ENCODE measurements at places on chromosomes 6 and 20.

GRCh38 chr6:163469459-163469985 lies 55.0 kb downstream of the QKI start:
- no peak for DNase-seq

GRCh38 chr20:44772636-44773035 lies 27.0 kb downstream of the KCNK15 start:
- DNase-seq = no peak

GRCh38 chr20:51412333-51412871 lies 130.1 kb downstream of the NFATC2 start:
- no peak for DNase-seq

- DNase-seq = no peak
Measured at GRCh38 chr20:44787299-44787698, 23.0 kb downstream of the RIMS4 start.

DNA sequence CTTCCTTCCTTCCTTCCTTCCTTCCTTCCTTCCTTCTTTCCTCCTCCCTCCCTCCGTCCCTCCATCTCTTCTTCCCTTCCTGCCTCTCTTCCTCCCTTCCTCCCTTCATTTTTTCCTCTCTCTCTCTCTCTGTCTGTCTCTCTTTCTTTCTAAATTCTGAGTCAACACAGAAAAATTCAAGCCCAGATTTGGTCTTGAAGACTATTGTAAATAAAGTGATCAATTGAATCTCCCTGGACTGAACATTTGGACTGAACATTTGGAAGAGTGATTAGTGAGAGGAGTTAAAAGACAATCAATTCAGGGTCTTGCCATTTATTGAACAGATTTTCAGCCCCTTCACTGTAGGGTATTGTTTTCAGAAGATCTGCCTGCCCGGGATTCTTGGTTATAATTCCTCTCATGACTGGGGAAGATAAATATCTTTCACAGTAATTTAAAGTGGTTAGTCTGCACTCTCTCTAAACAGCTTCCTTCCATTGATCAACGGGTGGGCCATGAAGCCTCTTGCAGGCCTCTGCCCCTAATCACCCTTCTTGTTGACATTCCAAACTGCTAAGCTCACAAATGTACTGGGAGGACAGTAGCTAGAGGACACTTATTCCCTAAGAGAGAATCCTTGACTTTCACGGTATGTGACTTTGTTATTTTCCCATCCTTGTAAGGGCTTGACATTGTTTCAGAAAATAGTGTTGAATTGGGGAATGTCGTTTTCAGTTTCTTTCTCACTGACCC lies 101.7 kb upstream of the BMP2 start:
- DNase-seq = no peak

DNA sequence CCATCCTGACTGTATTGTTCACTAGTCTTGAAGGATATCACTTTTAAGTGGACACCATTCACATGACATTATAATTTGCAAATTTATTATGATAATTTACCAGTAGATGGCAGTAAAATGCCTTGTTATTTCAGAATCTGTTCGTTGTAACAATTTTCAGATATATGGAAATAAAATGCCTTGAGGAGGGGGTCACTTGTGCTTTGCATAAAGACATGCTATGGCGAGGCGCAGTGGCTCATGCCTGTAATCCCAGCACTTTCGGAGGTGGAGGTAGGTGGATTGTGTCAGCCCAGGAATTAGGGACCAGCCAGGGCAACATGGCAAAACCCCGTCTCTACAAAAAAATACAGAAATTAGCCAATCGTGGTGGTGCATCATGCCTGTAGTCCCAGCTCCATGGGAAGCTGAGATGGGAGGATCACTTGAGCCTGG lies 9.0 kb upstream of the NCOA6 start:
- peak; percentile 51 for DNase-seq

- DNase-seq = no peak
Measured at GRCh38 chr20:21302664-21303060, 469 bp upstream of the XRN2 start.

DNA sequence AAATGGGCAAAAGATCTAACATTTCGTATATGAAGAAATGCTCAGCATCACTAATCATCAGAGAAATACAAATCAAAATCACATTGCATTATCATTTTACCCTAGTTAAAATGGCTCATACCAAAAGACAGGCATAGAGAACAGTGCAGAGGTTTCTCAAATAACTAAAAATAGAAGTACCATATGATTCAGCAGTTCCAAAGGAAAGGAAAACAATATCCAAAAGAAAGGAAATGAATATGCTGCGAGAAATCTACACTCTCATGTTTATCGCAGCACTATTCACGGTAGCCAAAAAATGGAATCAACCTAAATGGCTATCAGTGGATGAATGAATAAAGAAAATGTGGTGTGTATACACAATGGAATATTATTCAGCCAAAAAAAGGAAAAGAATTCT lies 63.5 kb downstream of the VTA1 start:
- DNase-seq = no peak

- no peak for DNase-seq
Measured at GRCh38 chr6:48825501-48826151, 637.4 kb downstream of the MMUT start.

DNA sequence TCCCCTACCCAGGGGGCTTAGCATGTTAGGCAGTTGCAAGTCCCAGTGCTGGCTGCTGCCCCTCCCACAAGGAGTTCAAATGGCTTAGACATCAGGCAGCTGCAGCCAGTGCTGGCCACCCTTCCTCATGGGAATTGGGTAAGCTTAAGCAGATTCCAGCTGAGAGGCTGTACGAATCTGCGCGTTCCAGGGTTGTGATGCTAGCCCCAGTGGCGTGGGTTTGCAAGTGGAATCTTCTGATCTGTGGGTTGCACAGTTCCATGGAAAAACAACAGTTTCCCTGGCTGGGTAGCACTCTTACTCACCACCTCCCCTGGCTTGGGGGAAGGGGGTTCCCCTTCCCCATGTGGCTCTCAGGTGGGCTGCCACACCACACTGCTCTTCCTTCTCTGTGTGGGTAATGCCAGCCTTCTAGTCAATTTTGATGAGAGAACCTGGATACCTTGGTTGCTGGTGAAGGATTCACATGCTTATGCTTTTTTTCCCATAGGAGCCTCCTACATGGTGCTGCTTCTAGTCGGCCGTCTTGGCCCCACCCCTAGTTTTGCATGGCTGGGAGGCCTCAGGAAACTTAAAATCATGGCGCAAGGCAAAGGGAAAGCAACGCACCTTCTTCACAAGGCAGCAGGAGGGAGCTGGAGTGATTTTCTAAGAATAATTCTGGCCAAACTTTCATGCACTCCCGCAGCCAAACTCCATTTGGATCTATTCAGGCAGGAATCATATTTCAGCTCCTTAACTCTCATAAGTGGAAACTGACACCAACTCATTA lies 13.0 kb downstream of the DYNLT2 start:
- no peak for DNase-seq

DNA sequence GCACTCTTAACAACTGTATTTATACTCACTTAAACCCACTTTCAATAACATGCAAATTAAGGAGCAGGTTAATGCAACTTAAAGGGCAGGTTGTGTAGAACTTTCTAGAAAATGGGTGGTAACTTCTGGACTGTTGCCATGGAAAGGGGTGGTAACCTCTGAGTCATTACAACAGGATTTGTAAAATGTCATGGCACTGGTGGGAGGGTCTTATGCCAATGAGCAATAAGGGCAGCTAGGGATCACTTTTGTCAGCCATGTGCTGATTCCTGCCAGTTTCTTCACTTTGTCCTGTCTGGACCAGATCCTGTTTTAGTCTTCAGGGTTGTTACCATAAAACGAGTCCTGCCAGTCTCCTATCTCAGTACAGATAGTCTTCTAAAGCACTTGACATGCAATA lies 560.5 kb upstream of the PTCHD4 start:
- DNase-seq = no peak

DNA sequence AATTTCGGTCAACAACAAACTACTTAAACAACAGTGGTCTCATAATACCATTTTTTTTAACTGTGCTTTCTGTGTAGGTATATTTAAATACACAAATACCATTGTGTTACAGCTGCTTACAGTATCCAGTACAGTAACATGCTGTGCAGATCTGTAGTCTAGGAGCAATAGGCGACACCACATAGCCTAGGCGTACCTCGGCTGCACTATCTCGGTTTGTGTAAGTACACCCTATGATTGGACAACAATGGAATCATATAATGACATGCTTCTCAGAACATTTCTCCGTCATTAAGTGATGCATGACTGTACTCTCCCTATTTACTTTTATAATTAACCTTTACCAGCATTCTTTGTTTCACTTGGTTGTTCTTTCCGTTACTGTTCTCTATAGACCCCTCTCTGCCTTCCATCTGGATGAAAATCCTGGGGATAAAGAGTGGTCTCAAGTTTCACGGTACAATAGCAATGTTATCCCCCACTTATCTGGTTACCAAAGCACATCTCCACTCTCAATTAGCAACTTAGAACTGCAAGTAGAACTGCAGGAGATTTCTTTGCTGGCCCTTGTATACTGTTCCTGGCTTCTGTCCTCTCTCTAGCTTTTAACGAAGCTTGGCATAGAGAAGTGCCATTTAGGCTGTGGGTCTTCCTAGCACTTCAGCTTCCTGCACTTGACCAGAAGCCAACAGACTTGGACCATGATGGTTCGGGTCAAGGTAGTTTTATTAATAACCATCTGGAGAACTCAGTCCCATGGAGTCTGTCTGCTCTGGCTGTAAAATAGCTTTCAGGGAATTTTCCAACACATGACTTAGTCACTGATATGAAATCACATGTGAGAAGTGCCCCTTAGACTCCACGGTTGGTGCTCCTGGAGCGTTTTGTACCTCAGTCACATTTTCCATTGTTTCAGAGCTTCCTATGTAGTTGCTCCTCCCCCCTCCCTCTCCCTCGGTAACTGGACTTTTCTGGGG lies 80.4 kb upstream of the POPDC3 start:
- no peak for DNase-seq
